G401 (cell line): ENCODE measurements at places on chromosomes 6 and 20. TPM values are rescaled to one million over a fixed set of nuclear protein-coding genes. Genes with fewer than 3 reads are reported as not detected.

The YIPF3 gene
- 49.4 and 92.9 TPM in 2 replicates for total RNA-seq

The CTCFL gene
- total RNA-seq: 0.03 and 0.06 TPM in 2 replicates

The ZNF165 gene
- total RNA-seq: 2.2 and 2.7 TPM in 2 replicates

The KIAA0408 gene
- total RNA-seq: 0.49 TPM in 1 of 2 replicates, not detected in the other
